NCI-H460 (cell line): ENCODE measurements at places on chromosomes 16 and 17. TPM values are rescaled to one million over a fixed set of nuclear protein-coding genes. Genes with fewer than 3 reads are reported as not detected.

RAP1GAP2 gene
- total RNA-seq: 13.6 and 14.2 TPM in 2 replicates

NPIPB6 gene
- 0.10 and 0.58 TPM in 2 replicates for total RNA-seq

CHST4 gene
- total RNA-seq: not detected in 2 replicates

CNGB1 gene
- total RNA-seq: not detected in 2 replicates

CLEC18B gene
- total RNA-seq: 0.42 and 0.95 TPM in 2 replicates

DNA sequence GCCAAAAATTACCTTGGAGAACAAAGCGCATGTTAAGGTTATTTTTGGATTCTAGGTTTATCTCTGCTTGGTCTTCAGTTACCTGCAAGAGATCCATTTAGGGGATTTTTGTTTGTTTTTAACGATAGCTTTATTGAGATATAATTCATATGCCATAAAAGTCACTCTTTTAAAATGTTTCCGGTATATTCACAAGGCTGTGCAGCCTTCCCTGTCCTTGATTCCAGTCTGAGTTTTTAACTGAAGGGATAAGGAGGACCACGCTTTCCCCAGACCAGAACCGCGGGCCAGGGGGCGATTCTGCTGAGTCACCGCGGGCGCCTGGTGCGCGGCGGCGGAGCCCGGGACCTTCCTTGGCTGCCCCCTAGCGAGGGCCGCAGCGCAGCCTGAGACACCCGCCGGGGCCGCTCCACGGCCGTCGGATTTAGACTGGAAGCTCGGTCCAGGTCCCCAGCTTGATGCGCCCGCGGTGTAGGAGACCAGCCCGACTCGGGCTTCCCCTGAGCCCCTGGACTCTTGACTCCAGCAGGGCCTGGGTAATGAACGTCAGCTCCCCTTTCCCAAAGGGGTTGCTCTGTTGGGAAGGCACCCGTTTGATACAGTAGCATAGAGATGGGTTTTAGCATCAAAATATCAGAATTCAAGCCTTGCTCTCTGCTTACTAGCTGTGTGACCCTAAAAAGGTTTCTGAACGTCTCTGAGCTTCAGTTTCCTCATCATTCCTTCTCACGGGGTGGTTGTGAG, 50.0 kb upstream of the STH start:
- peak; percentile 73 for DNase-seq

- no peak for DNase-seq
Observed at GRCh38 chr16:3348547-3349167, 7.0 kb upstream of the OR2C1 start.

DNA sequence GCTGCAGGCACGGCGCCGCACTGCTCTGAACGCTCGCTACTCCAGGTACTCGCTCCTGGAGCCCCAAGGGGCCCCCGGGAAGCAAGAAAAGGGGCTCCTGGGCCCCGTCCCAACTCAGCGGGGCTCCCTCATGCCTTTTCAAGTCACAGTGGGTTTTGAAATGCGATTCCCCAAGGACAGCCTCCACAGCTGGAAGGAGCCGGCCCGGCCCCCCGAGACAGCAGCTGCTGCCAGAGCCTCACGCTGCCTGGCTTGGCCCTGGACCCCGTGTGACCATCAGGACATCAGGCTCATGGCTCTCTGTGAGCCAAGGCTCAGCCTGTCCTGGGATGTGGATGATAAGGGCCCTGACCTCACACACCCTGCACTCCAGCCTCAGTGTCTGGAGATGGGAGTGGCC, 80.6 kb downstream of the LMF1 start:
- DNase-seq: no peak

DNA sequence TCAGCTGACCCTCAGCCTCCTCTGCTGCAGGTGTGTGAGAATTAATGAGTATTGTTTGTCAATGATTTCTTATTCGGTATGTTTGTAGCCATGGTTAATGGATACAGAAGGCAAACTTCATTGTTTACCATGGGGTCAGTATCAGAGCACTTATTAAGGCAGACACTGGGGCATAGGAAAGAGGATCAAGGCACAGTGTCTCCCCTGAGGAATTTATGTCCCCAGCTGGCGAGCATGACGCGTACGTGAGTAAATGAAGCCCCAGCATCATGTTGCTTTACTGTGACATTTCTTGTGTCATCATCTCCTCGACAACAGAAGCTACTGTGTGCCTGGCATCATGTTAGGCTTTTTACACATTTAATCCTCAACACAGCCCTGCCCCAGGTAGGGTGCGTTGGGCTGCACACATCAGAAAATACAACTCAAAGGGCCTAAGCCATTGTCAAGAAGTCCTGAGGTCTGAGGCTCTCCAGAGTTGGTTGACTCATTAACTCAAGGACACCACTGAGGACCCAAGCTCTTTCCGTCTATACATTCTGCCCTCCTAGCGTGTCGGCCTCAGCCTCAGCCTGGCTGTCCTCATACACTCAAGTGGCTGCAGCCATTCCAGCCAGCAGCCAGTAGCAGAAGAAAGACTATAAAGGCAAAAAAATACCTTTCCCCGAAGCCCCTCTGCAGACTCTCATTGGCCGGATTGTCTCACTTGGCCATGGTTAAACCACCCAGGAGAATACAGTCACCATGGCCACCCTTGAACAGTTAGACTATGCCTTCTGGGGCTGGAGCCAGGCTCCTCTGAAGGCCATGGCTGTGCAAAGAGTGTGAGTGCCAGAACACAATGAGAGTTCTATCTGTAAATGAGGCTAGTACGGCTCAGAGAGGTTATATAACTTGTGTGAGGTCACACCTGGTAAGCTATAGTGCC, 13.9 kb upstream of the ZCCHC14 start:
- DNase-seq: no peak

GRCh38 chr16:86868786-86869185, 290.4 kb downstream of the FOXL1 start:
- no peak for DNase-seq
